ENCODE measurements at places on chromosomes 2 and 18.

DNA sequence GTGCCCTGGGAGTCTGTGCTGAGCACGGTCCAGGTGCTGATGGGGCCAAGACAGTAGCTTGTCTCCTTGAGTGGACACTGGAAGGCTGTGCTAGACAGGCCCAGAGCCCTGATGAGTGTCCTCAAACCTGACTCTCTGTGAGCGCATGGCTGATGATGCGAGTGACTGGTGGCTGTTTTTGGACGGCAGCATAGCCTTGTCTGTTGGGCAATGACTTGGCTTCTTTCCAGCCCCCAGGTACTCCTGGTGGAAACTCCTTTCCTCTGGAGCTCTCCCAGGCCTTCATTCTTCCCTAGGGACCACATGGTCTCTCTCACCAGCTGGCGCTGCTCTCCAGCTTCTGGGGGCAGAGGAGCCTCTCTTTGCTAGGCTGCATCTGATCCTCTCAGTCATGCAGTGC, 207.6 kb upstream of the SMIM21 start:
- DNase-seq, result no peak

DNA sequence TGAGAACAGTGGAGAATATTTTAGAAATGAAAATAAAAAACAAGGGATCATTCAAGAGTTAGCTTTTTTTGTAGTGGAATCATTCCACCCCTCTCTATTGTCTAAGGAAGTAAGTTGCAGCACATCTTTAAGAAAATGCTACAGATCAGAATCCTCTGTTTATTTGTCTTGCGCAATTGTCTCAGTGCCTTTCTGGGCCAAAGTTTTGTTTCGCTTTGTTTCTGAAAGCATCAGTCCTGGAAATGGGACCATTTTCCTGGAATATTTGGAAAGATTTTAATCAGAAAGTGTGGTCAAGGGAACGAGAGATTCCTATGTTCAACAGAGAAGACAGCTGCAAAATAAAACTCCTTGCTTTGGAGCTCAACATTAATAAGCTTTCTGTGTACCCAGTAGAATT, 74.0 kb downstream of the NRXN1 start:
- DNase-seq, result no peak

DNA sequence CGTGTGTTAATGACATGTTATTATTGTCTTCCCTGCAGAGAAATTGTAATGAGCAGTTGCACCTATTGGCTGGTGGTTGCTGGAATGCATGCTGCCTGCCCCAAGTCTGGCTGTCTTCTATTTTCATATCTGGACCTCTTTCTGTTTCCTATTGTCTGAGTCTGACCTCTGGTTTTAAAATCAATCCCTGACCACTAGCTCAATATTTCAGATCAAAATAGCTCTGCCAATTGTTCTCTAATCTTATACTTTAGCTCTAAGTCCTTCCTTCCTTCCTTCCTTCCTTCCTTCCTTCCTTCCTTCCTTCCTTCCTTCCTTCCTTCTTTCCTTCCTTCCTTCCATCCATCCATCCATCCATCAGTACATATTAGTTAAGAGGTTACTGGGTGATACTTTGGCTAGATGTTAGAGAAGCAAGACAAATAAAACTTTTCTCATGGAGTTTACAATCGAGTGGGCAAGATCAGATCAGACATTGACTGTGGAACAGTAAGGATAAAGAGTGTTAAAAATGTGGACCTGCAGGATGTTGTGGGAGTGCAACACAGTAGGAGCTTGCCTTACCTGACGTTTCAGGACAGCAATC, 417.1 kb downstream of the SOCS6 start:
- DNase-seq, result no peak

- DNase-seq, result no peak
These were observed 25.0 kb downstream of the FASTKD2 start for GRCh38 chr2:206790311-206790935.

All from effector memory CD8-positive, alpha-beta T cell (primary cell).